ENCODE measurements at places on chromosomes 6 and 20.

GRCh38 chr6:44065443-44066140, 61.7 kb downstream of the MRPL14 start:
- DNase-seq, result no peak

DNA sequence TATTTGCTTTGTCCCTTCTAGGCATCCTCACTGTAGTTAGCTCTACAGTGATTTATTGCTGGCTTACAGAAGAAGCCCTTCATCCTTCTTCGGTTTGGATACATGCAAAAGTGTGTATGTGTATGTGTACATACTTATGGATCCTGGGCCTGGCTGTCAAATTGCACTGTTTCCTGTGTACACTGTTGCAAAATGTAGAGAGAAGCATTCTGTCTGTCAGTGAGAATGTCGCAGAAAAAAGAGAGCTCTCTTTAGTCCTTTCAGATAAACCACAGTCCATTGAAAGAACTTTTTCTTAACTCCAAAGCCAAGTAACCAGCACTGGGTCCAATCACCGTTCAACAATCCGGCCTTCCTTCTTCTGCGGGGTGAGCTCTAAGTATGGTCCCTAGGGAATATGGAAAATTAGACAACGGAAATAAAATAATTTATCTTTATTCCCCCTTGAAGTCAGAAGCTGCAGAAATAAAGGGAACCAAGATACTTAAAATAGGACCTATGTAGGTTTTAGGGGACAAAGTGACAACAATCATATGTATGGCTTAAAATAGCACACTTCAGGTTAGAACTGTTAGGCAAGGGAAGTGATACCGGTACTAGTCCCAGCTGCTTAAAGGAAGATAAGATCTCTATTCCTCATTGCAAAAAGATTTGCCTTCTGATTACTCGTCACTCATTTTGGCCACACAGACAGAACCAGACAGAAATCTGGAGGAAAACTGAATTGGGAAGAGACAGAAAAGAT, 107.0 kb downstream of the CD83 start:
- no peak for DNase-seq

DNA sequence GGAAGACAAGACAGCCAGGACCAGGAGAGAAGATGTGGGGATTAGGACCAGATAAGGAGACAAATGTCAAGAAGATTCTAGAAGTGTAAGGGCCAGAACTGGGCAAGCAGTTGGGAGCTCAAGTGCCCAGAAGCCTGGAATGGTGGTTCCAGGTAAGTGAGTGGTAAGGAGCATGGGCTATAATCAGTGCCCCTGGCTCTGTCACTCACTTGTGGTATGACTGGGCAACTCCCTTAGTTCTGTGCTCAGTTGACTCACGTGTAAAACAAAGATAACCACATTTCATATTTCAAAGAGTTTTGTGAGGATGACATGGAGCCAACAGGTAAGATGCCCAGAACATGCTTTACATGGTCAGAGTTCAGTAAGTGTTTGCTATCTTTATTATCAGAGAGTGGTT, 11.2 kb downstream of the CCDC167 start:
- DNase-seq, result no peak

DNA sequence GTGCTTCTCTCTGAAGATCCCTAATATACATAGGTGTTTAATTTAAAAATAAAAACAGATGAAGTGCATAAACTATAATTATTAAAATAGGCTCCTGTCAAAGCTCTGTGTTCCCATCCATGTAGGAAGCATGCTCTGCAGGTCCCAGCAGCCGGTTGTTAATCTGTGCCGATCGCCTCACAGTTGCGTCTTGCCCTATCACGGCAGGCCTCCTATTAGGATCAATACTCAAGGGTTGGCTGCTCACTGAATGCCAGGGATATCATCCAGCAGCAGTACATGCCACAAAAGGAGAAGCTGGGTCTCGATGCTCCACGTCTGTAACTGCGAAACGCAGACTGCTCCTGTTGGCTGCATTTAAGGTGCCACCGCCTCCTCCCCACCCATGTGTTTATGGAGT, 369.8 kb downstream of the CDH4 start:
- no peak for DNase-seq

DNA sequence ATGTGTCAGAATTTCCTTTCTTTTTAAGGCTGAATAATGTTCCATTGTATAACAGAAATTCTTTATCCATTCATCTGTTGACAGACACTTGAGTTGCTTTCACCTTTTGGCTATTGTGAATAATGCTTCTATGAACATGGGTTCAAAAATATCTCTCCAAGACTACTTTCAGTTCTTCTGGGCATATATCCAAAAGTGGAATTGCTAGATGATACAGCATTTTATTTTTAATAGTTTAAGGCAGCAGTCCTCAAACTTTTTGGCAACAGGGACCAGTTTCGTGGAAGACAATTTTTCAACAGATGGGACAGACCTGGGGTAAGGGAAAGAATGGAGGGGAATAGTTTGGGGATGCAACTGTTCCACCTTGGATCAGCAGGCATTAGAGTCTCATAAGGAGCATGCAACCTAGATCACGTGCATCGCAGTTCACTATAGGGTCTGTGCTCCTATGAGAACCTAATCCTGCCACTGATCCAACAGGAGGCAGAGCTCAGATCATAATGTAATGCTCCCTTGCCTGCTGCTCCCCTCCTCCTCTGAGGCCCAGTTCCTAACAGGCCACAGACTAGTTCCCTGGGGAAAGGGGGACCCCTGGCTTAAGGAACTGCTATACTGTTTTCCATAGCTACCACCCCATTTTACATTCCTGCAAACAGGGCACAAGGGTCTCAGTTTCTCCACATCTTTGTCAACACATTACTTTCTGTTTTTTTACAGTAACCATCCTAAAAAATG, 239.9 kb upstream of the RNF217 start:
- DNase-seq, result no peak

- no peak for DNase-seq
Observed at GRCh38 chr6:45078432-45078831, 249.7 kb upstream of the RUNX2 start.

GRCh38 chr6:34022250-34022872, 123.5 kb downstream of the GRM4 start:
- no peak for DNase-seq

- DNase-seq, result no peak
Observed at GRCh38 chr6:108807928-108808327, 40.3 kb upstream of the ARMC2 start.

GRCh38 chr20:17357238-17357637, 130.4 kb downstream of the PCSK2 start:
- DNase-seq, result no peak

- DNase-seq, result no peak
Observed at GRCh38 chr6:61592238-61592637, 693.8 kb downstream of the KHDRBS2 start.

- DNase-seq, result no peak
Observed at GRCh38 chr20:31260326-31260932, 3.0 kb downstream of the DEFB115 start.

DNA sequence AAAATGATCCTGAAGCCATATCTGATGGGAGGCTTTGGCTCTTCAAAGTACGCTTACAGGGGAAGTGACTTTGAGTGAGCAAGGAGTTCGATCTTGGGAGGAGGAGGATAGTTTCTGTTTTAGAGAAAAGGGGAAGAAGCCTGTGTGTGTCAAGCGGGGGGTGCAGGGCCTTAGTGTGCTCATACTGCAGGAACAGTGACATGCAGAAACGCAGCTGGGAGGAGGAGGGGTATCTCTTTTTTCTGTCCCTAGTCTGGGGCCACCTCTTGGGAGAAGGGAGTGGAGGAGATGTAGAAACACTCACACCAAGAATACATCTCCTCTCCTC, 19.8 kb downstream of the SIRPD start:
- DNase-seq, result no peak

- no peak for DNase-seq
Observed at GRCh38 chr20:4896119-4896702, 105.1 kb downstream of the SLC23A2 start.

DNA sequence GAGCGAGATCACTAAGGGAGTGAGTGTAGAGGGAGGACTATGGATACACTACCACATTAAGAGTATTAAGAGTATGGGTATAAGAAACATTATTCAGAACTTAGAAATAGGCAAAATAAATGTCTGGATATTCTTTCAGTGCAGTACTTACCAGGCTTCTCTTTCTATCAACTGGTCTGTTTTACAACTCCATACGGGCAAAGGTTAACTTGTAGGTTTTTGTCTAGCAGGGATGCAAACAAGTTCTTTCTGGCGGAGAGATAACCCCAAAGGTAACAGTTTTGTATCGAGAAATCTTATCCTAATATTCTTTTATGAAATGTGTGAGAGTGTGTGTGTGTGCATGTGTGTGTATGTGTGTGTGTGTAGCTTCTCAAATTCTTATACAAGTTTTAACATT, 186.2 kb downstream of the ARHGAP18 start:
- no peak for DNase-seq

GRCh38 chr6:106804346-106805335, 169.9 kb downstream of the CD24 start:
- DNase-seq, result no peak

- DNase-seq, result no peak
Observed at GRCh38 chr20:56361900-56362299, 3.1 kb downstream of the FAM210B start.

GRCh38 chr20:17619351-17620093, 49.6 kb downstream of the DSTN start:
- no peak for DNase-seq

- no peak for DNase-seq
Observed at GRCh38 chr6:41967312-41968287, 26.0 kb upstream of the CCND3 start.

- no peak for DNase-seq
Observed at GRCh38 chr6:89048288-89048923, 32.1 kb upstream of the PNRC1 start.

DNA sequence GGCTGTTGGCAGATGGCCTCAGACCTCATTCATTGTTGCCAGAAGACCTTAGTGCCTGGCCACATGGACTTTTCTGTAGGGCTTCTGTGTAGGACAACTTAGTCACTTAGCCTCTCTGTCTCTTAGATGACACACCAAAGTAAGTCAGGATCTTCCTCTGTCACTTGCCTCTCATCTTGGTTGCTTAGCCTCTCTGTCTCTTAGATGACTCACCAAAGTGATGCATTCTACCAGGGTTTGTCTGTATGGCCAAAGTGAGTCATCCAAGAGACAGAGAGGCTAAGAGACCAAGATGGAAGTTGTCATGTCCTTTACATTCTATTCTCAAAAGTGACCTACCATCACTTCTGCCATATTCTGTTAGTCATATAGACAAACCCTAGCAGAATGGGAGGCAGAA, 255.9 kb upstream of the DEFB112 start:
- DNase-seq, result no peak

GRCh38 chr6:53139841-53140413, 8.7 kb downstream of the GCM1 start:
- no peak for DNase-seq

- no peak for DNase-seq
Observed at GRCh38 chr6:112562301-112563231, 215.4 kb downstream of the RFPL4B start.

- no peak for DNase-seq
Observed at GRCh38 chr20:41476013-41476441, 109.4 kb upstream of the EMILIN3 start.

DNA sequence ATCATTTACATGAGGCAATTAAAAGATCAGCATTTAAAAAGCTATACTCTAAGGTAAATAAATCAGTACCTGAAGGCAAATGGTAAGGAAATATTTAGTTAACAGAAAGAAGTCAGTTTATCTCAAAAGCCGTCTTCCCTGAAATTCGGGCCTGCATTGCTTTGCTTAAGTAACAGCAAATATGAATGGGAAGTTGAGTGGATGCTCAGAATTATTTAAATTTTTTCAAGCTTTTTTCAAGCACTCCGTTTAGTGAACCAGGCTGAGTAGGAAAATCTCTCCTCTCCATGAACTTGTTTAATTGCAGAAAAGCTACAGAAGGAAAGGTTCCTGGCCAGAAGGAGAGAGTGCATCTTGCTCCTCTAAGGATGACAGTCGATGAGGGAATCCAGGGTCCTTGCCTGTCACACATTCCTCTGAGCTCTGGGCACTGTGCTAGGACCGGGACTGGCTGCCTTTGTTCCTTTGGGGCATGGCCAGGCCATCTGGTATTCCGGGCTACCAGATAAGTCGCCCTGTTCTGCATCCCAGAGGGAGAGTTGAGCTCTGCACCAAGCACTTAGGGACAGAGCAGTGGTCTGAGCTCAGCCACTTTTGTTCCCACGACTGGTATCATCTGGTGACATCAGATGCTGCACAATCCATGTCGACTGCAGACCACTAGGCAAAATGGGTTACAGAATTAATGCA, 77.6 kb downstream of the RIN2 start:
- no peak for DNase-seq

GRCh38 chr6:30884521-30885480, 482 bp downstream of the DDR1 start:
- DNase-seq, result no peak

DNA sequence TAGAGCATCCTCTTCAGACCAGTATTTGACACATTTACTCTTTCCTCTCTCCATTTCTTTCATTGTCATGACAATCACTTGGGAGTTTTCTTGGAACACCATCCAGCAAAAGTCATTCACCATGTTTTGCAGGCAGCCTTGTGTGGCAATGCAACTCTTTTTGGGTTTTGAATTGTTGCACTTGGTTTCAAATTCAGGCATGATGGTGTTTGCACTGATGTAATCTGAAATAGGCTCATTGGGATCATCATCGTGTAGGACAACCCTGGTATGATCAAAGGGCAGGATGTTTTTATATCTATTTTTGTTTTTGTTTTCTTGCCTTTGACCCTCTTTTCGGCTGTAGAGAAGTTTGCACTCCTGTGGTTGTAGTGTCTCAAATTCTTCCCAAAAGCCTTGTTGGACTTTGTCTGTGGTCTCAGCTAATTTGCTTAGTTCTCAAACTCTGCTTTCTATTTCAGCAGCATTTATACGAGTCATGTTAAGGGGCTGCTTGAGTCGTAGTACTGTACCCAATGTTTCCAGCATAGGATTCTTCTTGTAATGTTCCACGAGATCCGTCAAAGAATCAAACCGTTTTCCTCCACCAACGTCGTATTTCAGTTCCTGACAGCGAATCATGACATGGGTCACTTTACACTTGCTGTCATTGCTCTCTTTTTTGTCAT, 160.8 kb upstream of the TNFAIP3 start:
- DNase-seq, result no peak

DNA sequence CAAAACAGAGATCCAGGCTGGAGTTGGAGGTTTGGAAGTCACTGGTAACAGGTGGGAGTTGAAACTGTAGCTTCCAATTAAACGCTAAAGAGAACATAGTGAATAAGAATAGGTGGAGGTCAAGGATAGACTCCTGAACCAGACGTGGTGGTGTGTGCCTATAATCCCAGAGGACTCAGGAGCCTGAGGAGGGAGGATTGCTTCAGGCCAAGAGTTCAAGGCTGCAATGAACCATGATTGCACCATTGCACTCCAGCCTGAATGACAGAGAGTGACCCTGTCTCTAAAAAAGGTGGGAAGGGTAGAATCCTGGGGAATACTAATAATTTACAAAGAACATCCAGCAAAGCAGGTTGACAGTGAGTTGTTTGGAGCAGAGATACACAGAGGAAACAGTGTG, 13.6 kb downstream of the NRSN1 start:
- DNase-seq, result no peak

- no peak for DNase-seq
Observed at GRCh38 chr6:8939615-8940014, 504.3 kb upstream of the SLC35B3 start.

Measured in stimulated activated CD4-positive, alpha-beta T cell treated with anti-CD3 and anti-CD28 coated beads, Interleukin-1b, Interleukin-23, amount 100 ng/mL, for 4 hours (primary cell).